ENCODE measurements at places on chromosomes 3 and 15.

GRCh38 chr3:71260782-71261181 is 322.7 kb downstream of the FOXP1 start:
- DNase-seq, result no peak

- DNase-seq, result no peak
Measured at GRCh38 chr3:194231929-194232832, 96.2 kb downstream of the HES1 start.

GRCh38 chr3:147640781-147641180 is 231.6 kb downstream of the ZIC1 start:
- DNase-seq, result no peak

DNA sequence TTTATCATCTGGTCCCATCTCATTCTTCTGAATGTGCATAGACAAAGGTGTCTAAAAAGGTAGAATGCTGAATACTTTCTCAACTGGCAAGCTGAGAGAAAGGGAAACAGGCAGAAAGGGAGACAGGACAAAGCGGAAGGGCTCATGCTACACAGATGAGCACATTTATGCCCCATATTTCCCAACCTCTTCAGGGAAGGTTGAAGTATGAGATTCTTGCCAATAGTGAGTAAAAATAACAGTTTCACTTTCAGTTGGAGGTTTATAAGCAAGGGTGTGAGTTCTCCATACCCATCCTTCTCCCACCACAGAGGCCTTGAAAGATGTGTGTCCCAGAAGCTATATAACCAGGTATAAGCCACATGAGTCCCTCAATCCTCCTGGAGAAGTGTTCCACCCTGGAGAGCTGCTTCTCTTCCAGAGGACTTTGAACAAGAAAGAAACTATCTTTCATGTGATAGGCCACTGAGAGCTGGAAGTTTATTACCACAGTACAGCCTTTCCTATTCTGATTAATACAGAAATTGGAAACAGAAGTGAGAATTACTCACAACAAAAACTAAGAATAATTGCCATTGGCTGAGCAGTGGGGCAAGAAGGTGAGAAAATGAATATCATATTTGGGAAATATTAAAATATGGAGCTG is 709.4 kb upstream of the NR2F2 start:
- no peak for DNase-seq

- no peak for DNase-seq
Measured at GRCh38 chr3:186162221-186162620, 53.3 kb upstream of the ETV5 start.

DNA sequence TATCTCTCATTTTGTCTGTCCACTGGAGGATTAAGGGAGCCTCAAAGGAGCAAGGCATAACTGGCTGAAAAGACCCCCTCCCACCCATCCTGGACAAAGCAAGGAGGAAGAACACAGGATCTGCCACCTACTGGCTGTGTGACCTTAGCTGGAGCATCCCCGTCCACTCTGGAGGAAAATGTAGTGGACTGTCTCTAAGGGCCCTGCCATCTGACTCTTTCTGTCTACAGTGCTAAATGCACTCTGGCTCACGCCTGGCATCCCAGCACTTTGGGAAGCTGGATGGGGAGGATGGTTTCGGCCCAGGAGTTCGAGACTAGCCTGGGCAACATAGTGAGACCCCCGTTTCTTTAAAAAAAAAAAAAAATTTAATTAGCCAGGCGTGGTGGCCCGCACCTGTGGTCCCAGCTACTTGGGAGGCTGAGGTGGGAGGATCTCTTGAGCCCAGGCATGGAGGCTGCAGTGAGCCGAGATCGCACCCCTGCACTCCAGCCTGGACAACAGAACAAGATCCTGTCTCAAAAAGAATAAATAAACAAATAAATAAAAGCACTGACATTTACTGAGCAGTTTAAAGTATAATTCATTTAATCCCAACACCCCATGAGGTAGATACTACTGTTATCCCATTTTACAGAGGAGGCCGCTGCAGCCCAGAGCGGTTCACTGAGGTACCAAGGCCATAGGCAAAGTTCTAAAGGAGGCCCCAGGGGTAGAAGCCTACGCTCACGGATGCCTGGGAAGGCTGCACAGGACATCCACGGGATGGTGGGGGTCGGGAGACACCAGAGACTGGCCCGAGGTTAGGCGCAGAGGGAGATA is 1.1 kb downstream of the TBC1D2B start:
- DNase-seq, result no peak

DNA sequence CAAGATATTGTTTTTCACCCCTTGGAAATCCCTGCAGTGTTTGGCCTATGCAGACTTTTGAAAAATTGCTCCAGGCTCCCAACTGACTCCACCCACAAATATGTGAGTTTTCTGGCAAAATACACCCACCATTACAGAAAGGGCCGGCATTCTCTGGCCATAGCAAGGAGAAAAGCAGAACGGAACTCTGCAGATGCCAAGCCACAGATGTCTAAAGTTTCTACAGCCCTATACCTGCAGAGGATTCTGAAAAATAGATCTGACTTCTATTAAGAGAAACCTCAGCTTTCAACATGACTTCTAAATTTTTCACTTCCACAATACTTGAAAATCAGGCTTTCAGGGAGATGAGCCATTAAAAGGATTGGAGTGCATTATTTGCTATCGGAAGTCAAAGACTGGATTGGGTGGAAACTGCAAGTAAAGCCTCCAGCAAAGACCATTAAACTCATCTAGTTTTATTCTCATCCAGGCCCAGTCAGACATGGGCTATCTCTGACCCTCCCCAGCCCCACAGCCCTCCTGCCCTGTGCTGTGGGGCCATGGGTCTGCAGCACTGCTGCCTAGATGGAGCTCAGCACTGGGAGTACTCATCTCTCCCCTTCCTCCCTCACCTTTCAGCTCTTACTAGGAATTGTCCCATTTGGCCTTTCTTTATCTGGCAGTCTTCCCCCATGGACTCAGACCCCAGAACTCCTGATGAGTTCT is 243.1 kb upstream of the GOLGA6L4 start:
- DNase-seq, result no peak

Data from activated CD4-positive, alpha-beta T cell treated with anti-CD3 and anti-CD28 coated beads, Interleukin-2, amount 10 ng/mL, durations not matched to agents 24 days and 14 days (primary cell).